ENCODE measurements at places on chromosomes 3 and 15.
A peak's percentile ranks its signal among the peaks of the same experiment; 100 is the strongest.

GRCh38 chr3:160129459-160130061 is 95.7 kb upstream of the C3orf80 start:
- no peak for DNase-seq

- no peak for DNase-seq
Observed at GRCh38 chr3:143450632-143451031, 331.1 kb downstream of the CHST2 start.

DNA sequence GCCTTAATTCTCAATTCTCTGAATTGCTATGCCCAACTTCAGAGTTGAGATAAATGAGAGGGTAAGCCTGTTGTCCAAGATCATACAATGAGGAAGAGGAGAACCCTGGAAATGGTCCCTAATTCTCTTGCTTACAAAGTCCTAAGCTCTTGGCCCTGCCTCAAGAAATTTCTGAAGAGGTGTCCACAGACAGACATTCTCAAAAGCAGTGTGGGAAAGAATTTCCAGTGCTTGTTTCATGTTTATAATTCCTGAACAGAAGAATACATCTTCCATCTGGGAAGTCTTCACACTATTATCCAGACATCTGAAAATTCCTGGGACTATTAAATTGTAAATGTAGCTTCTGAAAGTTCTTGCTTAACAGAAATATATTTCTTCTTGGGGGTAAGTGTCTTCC is 166.8 kb upstream of the LRTM1 start:
- DNase-seq: no peak

DNA sequence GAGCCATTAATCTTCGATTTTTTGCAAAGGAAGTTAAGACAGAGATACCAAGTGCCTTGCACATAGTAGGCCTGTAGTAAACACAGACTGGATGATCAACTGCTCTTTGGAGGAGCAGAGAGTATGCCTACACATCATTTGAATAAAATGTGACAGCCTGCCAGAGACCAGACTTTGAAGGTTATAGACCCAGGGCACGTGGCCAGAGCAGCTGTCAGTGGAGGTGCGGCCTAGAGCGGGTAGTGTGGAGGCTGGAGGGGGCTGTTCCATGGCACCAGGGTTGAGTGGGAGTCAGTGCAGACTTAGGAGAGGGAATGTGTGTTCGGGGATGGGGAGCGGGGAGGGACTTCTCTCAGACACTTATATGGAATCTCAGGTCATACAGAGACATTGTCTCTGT is 80.8 kb downstream of the SMAD3 start:
- DNase-seq: no peak

GRCh38 chr3:171077261-171077660 is 50.7 kb upstream of the SLC2A2 start:
- no peak for DNase-seq

DNA sequence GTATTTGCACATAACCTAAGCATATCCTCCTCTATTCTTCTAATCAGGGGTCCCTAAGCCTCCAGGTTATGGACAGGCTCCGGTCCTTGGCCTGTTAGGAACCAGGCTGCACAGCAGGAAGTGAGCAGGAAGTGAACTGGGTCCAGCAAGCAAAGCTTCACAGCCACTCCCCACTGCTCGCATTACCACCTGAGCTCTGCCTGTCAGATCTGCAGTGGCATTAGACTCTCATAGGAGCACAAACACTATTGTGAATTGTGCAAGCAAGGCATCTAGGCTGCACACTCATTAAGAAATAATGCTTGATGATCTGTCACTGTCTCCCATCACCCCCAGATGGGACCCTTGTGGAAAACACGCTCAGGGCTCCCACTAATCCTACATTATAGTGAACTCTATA is 9.8 kb downstream of the MSL2 start:
- no peak for DNase-seq

GRCh38 chr3:183572935-183573334 is 17.4 kb upstream of the KLHL6 start:
- DNase-seq: no peak

GRCh38 chr15:61084944-61085367 is 144.1 kb downstream of the RORA start:
- no peak for DNase-seq

- DNase-seq: no peak
Observed at GRCh38 chr3:45887759-45888511, 1.6 kb downstream of the CCR9 start.

DNA sequence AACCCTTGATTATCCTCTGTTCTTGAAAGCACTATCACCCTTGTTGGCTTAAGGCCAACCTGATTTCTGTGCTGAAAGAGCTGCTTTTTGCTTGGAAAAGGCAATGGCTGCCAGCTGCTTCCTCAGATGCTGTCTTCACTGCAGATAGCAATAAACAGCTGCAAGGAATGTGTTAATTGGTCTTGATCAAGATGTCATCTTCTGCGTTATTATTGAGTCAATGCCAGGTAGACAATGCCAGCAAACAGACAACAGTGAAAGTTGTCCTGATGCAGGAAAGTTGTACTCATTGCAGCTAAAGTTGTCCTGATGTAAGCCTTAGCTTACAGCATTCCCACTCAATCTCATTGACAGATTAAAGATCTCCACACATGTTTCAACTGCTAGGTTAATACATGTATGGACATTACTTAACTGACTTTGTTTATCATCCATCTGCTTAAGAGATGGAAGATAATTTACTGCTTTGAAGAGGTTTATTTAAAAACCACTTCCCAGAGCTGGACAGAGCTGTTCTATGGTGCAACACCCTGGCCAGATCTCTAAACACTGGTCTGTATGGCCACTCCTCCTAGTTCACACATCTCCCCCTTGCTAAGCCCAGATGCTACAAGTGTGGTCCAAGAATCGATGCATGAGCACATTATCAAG is 251.0 kb upstream of the MCTP2 start:
- DNase-seq: peak; percentile 29

- DNase-seq: no peak
Observed at GRCh38 chr3:74267131-74267530, 347.3 kb downstream of the CNTN3 start.

- no peak for DNase-seq
Observed at GRCh38 chr3:67017211-67017610, 19.1 kb downstream of the KBTBD8 start.

GRCh38 chr3:20546636-20547035 is 360.6 kb upstream of the SGO1 start:
- DNase-seq: no peak

DNA sequence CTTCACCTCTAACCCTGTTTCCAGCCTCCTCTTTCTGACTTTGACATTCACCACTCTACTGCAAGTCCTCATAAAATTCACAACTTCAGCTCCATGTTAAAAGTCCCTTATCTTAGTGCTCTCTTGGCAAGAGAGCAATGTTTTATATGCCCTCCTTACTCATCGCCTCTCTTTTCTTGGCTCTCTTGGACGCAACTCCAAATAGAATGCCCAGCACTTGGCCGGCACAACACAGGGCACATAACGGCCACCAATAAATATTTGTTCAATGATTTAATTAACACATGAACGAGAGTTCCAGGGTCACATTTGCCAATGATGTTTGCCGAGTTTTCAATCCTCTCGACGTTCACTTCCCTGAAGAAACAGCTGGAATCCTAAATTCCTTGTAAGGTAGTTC is 401.4 kb downstream of the ROBO1 start:
- no peak for DNase-seq

DNA sequence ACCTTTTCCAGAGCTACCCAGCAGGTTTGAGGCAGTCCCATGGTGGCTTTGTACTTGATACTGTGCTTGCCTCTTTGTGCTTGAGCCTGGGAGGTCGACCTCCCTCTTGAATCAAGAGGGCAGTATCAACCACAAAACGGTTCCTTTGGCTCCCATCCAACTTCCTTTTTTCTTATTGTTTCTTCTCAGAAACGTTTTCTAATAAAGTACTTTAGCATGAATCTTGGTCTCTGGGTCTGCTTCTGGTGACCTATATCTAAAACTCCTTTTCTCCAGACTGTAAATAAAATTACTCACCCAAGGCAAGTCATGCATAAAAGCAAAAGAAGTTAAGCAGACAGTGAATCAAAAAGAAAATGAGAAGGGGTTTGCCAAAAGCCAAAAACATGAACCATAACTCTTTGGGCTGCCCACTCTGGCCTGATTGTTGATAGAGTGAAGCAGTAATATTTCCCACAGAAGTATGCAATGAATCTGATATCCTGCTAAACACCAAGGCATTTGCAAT is 112.2 kb upstream of the SLC4A7 start:
- no peak for DNase-seq

- no peak for DNase-seq
Observed at GRCh38 chr15:55737373-55737772, 5.6 kb downstream of the PRTG start.

DNA sequence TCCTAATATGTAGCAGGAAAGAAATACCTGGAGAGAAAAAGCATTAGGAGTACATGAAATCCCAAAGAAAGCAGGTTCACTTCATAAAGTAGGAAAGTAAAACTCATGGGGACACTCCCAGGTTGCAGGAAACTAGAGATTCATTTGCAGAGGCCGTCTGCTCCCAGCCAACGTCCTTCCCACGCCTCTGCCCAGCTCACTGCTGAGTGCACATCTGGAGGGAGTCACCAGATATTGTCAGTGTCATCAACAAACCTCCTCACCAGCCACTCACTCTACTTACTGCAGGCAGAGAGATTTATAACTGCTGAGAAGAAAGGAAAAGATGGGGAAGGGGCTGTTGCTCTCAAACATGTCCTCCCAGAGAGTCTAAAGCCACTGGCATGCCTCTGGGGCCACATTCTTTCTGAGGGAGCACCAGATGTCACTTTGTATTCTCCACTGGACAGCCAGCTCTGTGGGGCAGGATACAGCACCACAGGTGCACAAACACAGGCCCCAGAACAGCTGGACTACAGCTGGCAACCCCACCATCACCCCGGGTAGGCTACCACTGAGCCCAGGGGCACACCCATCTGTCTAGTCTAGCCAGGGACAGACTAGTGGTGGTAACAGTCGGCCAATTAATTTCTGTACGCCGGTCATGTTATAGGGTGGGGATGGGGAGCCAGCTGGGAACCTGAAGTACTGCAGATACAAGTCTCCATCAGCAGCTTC is 64.5 kb downstream of the NPTN start:
- DNase-seq: no peak

GRCh38 chr15:36605604-36606263 is 26.3 kb downstream of the CDIN1 start:
- DNase-seq: no peak

GRCh38 chr15:67833710-67834511 is 5.9 kb downstream of the RNU6-1 start:
- no peak for DNase-seq

GRCh38 chr15:44186705-44187104 is 8.4 kb downstream of the FRMD5 start:
- peak; percentile 54 for DNase-seq

GRCh38 chr3:105747696-105748095 is 121.1 kb downstream of the CBLB start:
- DNase-seq: no peak

DNA sequence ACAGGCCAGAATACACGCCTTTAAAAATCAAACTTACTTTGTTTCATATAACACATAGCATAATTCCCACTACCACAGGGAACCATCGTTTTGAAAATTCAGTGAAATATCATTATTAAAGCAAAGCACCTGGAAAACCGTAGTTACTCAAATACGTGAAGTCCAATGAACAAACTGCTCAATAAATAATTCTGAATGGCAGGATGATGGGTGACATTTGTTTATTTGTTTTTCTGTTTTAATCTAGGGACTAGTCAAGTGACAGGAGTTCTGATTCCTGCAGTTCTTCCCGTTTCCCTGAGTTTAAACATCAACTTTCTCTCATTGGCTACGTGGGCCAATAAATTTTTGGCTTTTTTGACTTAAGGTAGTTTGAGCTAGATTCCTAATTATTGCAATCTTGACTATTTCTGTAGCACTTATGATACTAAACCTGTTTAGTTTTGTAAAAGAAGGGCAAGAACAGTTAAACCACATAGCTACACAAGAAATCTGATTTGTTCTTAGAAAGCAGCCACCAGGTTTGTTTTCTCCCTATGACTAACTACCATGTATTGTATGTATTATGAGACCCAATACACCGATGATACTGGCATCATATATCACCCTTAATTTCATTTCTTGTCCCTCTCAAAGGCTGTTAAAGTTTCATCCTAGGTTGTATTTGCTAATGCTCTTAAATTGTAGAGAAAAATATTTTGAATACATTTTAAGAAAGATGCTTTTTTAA is 411.2 kb downstream of the SHQ1 start:
- no peak for DNase-seq

- no peak for DNase-seq
Observed at GRCh38 chr3:1087066-1087560, 5.7 kb upstream of the CNTN6 start.

DNA sequence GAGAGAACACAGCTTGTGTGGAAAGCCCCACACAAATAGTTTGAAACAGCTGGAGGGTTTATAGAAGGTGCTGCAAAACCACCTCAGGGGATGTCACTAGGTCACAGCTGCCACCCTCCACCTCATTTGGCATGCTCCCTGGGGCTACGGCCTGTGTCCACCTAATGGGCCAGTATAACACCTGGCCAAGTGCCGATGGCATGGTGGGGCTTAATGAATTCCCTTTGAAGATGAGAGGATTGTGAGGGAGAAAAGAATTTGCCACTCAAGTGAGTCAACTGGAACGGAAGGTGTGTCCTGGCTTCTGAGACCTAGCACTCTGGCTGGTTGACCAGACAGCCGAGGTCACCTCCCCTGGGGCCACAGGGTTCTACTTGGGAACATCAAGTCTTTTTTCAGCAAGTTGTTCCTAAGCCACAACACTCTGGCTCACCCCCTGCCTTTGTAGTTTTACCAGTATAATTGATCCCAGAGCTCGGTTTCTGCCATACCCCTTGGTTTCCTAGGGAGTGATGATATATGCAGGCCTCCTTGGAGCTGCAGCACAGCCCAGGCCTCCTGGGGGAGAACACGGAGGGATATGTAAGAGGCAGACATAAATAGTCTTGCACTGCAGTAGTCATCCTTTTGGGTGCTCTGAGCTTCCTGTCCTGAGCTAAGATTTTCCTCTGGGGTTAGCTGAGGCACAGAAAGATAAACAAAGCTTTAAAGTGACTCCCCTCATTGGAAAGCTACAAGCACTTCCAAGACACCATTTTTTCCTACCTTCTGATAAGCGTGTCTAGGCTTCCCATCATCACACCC is 178.2 kb upstream of the LPP start:
- no peak for DNase-seq

GRCh38 chr15:71085809-71086208 is 29.5 kb upstream of the THSD4 start:
- no peak for DNase-seq

GRCh38 chr3:194375473-194376240 is 6.1 kb upstream of the LRRC15 start:
- DNase-seq: no peak

DNA sequence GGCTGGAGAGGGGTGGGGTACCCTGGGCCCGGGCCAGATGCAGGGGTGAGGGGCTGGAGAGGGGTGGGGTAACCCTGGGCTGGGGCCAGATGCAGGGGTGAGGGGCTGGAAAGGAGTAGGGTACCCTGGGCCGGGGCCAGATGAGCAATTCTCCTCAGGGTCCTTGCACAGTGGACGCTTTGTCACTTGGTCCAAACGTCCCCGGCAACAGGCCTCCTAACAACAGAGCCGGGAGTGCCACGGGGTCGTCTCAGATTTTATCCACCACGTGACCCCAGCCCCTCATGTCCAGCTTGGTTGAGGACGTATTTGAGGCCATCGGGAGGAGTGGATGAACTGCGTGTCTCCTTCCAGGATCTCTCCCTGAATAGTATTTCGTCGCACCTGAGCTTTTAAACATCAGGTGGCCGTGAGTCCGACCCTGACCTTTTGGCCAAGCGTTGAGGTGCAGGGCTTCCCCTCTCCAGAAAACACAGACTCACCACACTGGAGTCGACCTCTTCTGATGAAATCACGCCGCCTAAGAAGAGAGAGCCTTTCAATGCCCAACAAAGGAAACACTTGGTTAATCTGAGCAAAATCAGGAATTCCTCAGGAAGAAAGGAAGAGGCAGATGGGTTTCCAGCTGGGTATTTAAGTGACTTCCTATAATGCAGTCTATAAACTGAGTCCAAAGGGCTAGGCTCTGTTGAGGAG is 12.8 kb upstream of the LRRC15 start:
- no peak for DNase-seq
